ENCODE measurements at places on chromosomes 3 and 15. TPM values are rescaled to one million over a fixed set of nuclear protein-coding genes. Genes with fewer than 3 reads are reported as not detected.

Gene CCPG1
- 40.2 TPM for total RNA-seq

Gene CIP2A
- total RNA-seq: 23.7 TPM

Gene SV2B
- total RNA-seq: 33.5 TPM

Gene PCYT1A
- 18.6 TPM for total RNA-seq

Gene KCNAB1
- total RNA-seq: 15.3 TPM

Gene EPHA6
- 219 TPM for total RNA-seq

Gene CYP1A2
- not detected for total RNA-seq

Gene GATA2
- 0.31 TPM for total RNA-seq

Gene ZPLD1
- not detected for total RNA-seq

Gene MESP2
- not detected for total RNA-seq

Gene TMCO5A
- total RNA-seq: not detected

Gene RHOV
- 10.8 TPM for total RNA-seq

Gene CLDND1
- 141 TPM for total RNA-seq

Gene SAMD7
- not detected for total RNA-seq

Gene FSTL1
- 63.8 TPM for total RNA-seq

Gene SPATA12
- not detected for total RNA-seq

Gene PPP1R14D
- not detected for total RNA-seq
